Activated T-helper 2 cell treated with anti-CD3 and anti-CD28 coated beads, Interferon-gamma antibody, Interleukin-2, Interleukin-4, amounts not matched to agents 10 μg/mL and 5 μg/mL and 100 μg/mL, durations not matched to agents 14 hours and 24 hours and 36 hours (primary cell): ENCODE measurements at places on chromosomes 7 and 10. TPM values are rescaled to one million over a fixed set of nuclear protein-coding genes. Genes with fewer than 3 reads are reported as not detected.

The GNAT3 gene
- total RNA-seq: not detected in 2 replicates

The NRAP gene
- not detected in 2 replicates for total RNA-seq

The MSMB gene
- total RNA-seq: not detected in 2 replicates

The WNT16 gene
- not detected in 2 replicates for total RNA-seq

The LRGUK gene
- 0.11 and 0.16 TPM in 2 replicates for total RNA-seq

The ADAMTS14 gene
- total RNA-seq: 0.39 and 0.46 TPM in 2 replicates

The ASB10 gene
- not detected in 2 replicates for total RNA-seq

The TRIM74 gene
- total RNA-seq: 0.43 and 0.69 TPM in 2 replicates

The C10orf143 gene
- 3.1 and 4.5 TPM in 2 replicates for total RNA-seq

The CUBN gene
- 0.11 and 0.30 TPM in 2 replicates for total RNA-seq

The ECHDC3 gene
- total RNA-seq: 0.23 TPM in 1 of 2 replicates, not detected in the other

The RTKN2 gene
- 2.8 and 2.9 TPM in 2 replicates for total RNA-seq

The PLAC9 gene
- not detected in 2 replicates for total RNA-seq

The CCDC172 gene
- not detected in 2 replicates for total RNA-seq

The NCF1 gene
- total RNA-seq: 0.52 and 0.90 TPM in 2 replicates

GRCh38 chr7:155745737-155746136 is 66.5 kb downstream of the SHH start:
- no peak for DNase-seq

DNA sequence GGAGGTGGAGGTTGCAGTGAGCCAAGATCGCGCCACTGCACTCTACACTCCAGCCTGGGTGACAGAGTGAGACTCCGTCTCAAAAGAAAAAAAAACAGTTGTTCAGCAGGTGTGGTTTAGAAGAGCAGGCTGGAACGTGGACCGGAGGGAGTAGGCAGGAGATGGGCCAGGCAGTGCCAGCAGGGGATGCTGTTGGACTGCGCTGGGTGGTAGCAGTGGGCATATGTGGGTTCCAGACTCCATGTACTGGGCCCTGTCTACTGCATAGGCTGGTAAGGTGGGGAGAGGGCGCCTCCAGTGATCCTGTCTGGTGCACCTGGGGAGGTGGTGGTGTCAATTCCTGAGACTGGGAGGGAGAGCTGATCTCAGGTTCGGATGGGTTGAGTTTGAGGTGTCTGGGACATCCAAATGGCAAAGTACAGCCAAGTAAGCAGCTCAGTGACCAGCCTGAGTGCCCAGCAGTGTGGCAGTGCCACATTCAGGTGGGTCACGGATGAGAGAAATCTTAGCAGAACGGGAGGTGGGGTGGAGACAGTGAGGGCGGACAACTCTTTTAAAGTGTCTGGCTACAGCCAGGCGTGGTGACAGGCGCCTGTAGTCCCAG is 25.9 kb downstream of the SFXN4 start:
- DNase-seq: peak; percentile 41

GRCh38 chr7:24191362-24191761 is 92.6 kb upstream of the NPY start:
- DNase-seq: no peak

GRCh38 chr10:67884842-67885670 is 600 bp downstream of the SIRT1 start:
- DNase-seq: peak; percentile 79

DNA sequence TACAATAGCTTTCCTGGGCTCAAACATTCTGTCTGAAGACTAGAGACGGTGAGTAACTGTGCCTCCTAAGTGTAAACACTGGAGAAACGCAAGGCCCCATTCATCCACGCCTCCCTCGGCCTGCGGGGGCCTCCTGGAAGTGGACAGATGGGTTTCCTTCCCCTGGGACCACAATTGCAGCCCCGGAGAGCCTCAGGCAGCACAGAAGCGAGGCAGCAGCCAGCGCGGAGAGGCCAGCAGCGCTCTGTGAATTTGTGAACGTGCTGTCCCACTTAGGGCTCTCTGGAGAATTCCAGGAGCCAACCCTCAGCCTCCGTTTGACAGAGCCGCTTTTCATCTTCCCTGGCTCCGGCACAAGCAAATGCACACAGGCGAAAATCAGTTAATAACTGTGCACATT is 23.2 kb upstream of the CALN1 start:
- DNase-seq: no peak

- no peak for DNase-seq
Observed at GRCh38 chr7:30734497-30734896, 17.4 kb upstream of the INMT start.

- DNase-seq: no peak
Observed at GRCh38 chr10:33967606-33968120, 633.2 kb upstream of the NRP1 start.

DNA sequence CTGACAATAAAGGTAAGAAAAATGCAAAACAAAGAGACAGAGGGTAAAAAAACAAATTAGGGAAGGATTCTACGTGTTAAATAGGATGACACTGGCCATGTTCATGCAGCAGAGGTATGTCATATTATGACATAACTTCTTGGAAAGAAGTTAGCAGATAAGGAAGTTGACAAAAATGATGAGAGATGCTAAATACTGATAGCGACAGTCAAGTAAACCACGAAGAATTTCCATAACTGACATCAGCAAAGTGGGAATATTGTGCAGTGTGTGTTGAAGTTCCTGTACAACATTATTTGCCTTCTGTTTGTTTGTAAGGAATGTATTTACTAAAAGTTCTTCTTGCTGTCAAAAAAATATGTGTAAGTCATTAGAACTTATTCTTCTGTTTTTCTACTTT is 29.5 kb downstream of the MDH2 start:
- DNase-seq: no peak

DNA sequence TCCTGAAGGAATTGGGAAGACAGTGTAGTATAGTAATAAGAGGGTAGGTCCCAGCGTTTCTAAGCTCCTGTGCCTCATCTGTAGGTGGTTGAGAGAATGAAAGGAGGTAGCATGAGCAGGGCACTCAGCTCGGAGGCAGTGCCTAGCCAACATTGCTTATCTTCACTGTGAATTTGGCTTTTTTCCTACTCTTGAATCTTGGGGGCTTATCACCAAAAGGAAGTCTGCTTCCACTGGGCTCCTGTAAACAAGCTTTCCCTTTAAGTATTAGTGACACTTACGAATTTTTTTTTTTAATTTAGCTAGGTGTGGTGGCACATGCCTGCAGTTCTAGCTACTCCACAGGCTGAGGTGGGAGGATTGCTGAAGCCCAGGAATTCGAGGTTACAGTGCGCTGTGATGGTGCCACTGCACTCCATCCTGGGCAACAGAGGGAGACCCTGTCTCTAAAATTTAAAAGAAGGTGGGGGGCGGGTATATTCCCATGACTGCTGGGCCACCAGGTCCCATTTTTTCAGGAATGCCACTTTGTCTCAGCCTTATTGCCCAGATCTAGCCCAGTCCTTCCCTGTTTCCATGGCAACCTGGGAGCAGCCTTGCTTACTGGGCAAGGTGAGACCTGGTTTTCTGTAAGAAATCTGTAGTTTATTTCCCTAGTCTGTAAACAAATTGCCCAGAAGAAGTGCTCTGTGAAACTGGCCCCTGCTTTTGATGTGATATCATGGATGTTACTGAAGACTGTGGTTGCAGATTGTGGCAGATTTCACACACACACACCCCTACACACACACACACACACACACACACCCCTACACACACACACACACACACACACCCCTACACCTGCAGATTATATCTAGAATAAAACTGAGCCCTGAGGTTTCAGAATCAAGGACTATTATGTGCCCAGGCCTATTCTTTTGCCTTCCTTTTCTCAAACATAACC is 19.4 kb downstream of the OGDH start:
- no peak for DNase-seq

GRCh38 chr7:116354546-116355423 is 144.4 kb downstream of the TES start:
- DNase-seq: no peak

DNA sequence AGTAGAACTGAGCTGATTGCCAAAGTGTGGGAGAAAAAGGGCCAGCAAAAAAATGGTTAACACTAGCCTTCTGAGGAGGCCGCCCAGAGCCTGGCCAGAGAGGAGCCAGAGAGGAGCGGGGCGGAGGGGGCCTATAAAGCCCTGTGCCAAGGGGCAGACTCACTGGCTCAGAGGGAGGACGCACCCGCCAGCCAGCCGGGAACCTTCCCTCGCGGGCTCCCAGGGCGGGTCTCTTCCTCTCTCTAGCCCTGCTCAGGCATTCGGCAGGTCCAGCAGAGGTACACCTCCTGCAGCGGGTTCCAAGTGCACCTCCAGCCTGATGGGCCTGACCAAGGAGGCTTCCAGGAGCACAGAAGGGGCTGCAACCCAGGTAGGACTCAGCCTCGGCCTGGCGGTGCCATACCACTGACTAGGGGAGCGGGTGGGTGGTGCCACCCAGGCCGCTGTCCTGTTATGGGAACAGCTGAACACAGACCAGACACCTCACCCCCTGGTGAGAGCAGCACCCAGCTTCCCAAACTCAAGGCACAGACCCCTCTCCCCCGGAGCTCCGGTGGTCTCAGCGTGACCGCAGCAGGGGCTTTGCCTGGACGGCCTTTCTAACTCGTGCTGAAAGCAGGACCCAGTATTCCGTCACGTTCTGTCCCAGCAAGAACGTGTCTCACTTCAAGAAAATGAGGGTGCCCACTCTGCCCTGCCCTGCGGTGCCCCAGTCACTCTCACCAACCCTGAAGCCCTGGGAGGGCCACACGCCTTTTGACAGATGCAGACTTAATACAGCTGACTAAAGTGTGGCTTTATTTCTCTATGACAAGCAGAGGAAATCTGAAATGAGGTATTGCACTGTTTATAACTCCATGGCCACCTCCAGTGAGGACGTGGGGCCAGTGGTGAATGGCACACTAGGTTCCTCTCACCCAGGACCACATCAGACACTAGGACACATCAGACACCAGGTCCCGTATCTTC is at the start of gene GPER1:
GPER1 (plus strand) TSS at position 162 of the 969 bp plus-strand sequence. CDS start 3,616 bp downstream, outside the sequence.
- DNase-seq: no peak

DNA sequence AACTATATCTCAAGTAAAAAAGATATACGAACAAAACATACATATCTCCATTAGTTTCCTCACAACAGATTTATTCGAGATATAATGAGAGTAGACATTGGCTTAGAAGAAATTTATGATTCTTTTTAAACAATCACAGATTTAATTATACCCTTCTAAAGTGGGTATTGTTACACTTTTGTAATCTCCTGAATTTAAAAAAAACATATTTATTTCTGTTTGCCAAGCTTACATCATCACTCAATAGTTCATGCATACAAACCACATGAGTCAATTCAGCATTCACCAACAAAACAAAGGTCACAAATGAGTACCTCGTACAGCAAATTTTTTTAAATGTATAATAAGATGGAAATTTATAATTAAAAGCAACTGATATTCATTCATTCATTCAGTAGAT is 17.6 kb downstream of the LRRN3 start:
- no peak for DNase-seq

DNA sequence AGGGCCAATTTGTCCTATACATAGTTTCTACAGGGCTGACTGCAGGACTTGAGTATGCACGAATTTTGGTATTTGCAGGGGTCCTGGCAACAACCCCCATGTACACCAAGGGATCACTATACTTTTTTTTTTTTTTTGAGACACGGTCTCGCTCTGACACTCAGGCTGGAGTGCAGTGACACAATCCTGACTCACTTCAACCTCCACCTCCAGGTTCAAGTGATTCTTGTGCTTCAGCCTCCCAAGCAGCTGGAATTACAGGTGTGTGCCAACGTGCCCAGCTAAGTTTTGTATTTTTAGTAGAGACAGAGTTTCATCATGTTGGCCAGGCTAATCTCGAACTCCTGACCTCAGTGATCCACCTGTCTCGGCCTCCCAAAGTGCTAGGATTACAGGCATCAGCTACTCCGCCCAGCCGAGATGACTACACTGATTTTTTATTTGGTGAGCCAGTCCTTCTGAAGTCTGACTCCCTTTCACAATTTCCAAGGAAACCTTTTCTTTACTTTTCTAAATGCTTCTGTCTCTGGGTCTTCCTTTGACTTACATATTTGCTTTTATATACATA is 19.8 kb downstream of the CFAP70 start:
- DNase-seq: no peak

DNA sequence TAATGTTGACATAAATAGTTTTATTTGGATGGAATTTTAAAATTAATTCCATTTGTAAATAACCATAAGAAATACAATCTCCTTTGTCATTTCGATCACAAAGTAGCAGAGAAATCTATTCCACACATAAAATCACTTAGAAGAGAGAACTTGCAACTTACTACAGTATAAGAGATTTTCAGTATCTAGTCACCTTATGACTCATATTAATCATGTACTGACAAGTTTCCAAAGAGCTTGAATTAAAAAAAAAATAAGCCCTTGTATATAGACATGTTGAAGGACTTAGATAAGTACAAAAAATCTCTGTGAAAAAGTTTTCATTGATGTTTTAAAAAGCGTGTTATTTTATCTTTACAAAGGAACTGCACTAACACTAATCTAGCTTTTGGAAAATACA is 207.1 kb upstream of the ETV1 start:
- DNase-seq: no peak

DNA sequence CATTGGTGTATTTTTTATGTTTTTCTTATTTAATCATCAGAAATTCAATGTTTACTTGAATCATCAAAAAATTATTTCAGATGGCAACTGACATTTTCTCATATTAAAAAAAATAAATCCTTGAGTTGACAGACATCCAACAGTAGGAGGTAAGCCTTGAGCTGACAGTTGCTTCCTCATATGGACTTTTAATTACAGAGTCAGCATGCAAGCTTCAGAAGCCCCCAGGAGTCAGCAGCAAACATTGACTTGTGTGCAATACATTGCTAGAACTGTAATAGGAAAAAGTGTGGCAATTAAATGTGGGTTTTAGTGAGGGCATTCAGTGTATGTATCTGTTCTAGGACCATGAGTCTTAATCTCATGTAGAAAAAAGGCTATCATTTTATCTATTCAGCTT is 62.4 kb upstream of the TAS2R16 start:
- no peak for DNase-seq

GRCh38 chr7:23532490-23533237 is 883 bp upstream of the TRA2A start:
- DNase-seq: no peak

GRCh38 chr7:134691546-134692343 is 45.1 kb downstream of the BPGM start:
- DNase-seq: no peak

- DNase-seq: no peak
Observed at GRCh38 chr7:39592586-39592985, 26.4 kb downstream of the YAE1 start.

GRCh38 chr10:27625452-27626211 is 120.0 kb downstream of the MKX start:
- DNase-seq: no peak

- DNase-seq: no peak
Observed at GRCh38 chr7:40815022-40815421, 680.2 kb downstream of the SUGCT start.
